ENCODE measurements at places on chromosomes 16 and 17. TPM values are rescaled to one million over a fixed set of nuclear protein-coding genes. Genes with fewer than 3 reads are reported as not detected.

The KRTAP1-5 gene
- total RNA-seq = not detected

The MYH2 gene
- total RNA-seq = not detected

The C17orf100 gene
- 0.91 TPM for total RNA-seq

The TMC7 gene
- 0.20 TPM for total RNA-seq

The MT1M gene
- total RNA-seq = 8.4 TPM

The CCL17 gene
- total RNA-seq = not detected

The KRT36 gene
- total RNA-seq = not detected

The CEMP1 gene
- total RNA-seq = 0.61 TPM

The PTX4 gene
- total RNA-seq = not detected

The AIPL1 gene
- not detected for total RNA-seq

The LYZL6 gene
- not detected for total RNA-seq

DNA sequence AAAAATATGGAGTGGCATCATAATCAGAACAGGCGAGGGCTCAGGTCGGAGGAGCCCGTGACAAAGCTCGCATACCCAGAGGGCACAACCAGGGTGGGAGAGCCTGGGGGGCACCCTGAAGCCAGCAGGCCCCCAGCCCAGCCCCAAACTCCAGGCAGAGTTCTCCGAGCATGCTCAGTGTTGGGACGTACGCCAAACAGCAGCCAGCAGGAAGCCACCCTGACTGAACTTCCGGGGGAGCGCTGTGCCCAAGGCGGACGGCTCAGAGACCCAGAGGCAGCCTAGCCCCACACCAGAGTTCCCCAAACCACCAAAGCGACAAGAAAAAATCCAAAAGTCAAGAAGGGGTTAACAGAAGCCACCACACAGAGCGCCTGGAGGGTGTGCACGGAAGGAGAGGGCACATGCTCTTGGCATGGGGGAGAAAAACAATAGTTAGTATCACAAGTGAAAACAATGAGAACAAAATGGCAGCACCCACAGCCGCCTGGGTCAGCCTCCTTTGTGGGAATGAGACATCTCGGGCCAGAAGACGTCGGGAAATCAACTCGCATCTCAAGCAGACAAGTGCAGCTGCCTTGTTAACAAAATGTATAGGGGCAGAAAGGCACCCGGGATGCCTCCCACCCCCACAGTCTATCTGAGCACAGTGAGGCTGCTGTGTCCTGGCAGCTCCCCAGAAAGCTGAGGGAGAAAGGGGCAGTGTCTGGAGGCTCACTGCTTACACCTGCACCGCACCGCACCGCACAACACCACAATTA is 11.9 kb downstream of the EXOC7 start:
- DNase-seq = no peak

- DNase-seq = no peak
Observed at GRCh38 chr16:67388191-67388590, 5.1 kb downstream of the TPPP3 start.

DNA sequence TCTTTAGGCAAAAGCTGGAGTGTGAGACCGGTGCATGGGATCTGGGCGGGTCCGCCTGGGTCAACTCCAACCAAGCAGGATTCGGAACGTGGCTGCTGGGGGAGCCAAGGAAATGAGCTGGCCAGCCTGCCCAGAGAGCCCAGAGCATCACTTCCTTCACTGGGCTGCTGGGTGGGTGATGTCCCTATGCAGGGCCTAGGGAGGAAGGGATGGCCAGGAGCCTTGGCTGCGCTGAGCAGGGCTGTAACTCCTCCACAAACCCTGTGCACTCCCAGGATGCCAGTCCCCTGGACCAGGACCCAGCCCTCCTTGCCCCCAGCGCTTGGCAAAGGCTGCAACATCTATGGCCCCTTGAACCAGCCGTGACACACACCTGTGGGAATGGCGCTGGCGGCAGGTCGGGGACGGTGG is 138.4 kb downstream of the RAB11FIP4 start:
- DNase-seq = no peak

GRCh38 chr17:65601145-65601544 is 39.7 kb upstream of the AXIN2 start:
- no peak for DNase-seq

DNA sequence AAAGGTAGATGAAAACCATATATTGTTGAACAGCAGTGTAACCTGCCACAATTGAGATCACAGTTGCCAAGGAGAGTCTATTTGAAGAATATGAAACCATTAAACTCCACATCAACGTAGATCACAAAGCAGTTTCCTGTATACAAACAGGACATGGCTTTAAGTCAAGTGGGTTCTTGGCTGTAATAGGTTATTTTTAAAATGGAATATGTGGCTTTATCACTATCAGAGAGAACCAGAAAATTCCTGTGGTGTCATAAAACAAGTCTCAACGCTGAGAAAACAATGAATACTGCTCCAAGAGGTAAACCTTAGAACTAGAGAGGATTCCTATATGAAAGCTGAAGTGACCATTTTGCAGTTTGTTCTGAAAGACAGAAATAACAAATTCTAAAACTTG is 999.7 kb downstream of the CDH11 start:
- no peak for DNase-seq

- DNase-seq = no peak
Observed at GRCh38 chr17:48732688-48733629, 4.4 kb upstream of the HOXB13 start.

DNA sequence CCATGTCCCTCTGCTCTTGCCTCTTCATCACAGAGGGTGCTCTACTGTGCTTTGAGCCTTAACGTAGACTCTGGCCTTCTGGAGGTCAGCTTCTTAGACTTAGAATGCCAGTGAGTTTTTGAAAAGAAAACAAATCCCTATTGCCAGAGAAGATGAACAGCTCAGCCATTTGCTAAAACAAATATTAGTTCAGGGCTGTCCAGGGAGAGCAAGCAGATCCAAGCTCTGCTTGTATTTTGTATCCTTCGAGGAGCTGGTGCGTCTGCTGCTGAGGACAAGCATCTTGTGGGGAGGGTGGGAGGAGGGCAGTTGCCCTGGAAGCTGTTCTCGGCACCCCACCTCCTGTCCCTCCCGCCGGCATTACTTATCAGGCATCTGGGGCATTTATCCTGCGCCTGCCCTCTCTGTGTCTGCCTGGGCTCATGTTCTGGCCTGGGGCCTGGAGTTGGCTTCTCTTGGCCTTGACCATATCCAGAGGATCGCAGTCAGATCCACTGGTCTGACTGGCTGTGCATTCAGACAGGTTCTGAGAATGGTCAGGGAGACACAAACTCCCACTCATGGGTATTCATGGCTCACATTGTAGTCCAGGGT is 173.1 kb upstream of the NLRP1 start:
- peak; percentile 44 for DNase-seq

DNA sequence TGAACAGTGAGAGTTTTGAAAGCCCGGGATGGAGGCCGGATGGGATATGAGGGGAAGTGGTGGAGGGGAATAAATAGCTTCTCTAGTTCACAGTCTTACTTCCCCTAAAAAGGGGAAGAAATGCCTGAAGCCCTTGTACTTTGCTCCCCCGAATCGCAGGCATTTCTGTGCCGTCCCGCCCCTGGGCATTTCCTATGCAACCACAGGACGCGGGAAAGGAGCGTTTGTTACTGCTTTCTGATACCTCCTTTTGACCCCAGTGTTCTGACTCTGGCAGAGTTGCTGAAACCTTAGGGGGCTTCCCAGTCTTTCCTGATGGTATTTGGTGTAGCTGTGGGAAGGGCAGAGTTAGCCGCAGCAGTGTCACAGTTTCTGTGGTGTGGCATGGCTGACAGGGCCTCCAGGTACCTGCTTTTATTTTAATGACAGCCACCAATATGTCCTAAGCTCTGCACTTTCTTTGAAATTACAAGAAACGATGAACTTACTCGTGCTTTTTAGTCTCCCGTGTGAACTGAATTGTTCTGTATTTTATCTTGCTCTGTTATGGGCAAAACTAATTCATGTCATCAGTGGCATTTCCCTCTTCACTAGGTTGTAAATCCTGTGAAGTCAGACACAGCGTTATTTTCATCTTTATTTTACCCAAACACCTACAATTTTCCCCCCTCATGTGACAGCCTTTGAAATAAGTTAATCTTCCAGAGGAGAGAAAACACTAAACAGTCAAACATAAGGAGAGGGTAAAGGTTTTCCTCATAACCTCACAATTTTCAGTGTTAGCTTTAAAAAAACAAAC is 27.1 kb downstream of the USP10 start:
- no peak for DNase-seq

DNA sequence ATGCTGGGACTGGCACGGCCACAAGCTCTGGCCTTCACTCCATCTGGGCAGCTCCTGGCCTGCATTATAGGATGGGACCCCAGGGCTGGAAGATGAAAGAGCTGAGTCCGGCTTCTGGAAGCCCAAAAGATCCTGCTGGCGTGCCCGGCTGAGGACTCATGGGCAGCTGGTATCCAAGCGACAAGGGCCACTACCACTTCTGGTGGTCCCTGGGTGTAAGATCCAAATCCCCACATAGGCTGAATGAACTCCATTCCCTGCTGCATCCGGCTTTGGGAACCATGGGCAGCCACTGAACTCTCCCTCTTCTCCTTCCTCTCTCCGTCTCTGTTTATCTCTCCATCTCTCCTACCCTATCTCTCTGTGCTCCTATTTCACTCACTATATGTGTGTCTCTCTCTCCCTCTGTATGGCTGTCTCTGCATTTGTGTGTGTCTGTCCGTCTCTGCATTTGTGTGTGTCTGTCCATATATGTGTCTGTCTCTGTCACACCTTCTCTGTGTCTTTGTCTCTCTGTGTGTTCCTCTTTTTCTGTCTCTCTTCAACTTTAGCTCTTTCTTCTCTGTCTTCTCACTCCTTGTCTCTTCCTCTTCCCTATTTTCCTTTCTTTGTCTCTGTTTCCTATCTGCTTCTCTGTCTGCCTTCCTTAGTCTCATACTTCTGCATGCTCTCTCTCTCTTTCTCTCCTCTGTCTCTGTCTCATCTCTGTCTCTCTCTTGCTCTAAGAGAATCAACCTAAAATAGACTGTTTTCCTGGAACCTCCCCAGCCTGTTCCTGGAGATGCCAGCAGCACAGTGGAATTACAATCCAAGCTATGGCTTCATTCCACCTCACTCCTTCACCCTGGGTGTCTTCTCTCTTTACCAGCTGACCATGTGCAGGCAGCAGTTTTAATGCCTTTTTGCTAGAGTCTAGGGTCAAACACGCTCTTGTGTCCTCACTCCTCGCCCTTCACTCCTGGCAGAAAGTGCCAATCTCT is 60.4 kb upstream of the IRX6 start:
- no peak for DNase-seq

GRCh38 chr17:28992185-28992584 is 13.6 kb downstream of the SEZ6 start:
- DNase-seq = no peak

- DNase-seq = no peak
Observed at GRCh38 chr17:81912441-81913309, 1.5 kb upstream of the PCYT2 start.

DNA sequence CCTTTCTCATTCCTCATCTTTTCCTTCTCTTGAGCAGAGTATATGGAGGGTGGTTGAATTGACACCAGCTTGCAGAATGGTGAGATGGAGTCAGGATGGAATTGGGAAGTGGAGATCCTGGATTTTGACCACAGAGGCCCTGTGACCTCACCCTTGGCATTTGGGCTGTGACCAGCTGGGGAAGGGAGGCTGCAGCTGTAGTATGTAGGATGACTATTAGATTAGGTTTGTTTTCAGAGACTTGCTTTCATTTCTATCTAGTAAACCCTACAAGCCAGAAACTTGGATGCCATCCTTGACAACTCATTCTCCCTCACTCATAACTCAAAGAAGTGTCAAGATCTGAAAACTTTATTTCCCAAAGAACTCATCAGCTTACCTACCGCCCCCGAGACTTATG is 5.9 kb downstream of the GNGT2 start:
- DNase-seq = no peak

GRCh38 chr16:29806641-29807425 is 504 bp downstream of the MAZ start:
- peak; percentile 71 for DNase-seq

DNA sequence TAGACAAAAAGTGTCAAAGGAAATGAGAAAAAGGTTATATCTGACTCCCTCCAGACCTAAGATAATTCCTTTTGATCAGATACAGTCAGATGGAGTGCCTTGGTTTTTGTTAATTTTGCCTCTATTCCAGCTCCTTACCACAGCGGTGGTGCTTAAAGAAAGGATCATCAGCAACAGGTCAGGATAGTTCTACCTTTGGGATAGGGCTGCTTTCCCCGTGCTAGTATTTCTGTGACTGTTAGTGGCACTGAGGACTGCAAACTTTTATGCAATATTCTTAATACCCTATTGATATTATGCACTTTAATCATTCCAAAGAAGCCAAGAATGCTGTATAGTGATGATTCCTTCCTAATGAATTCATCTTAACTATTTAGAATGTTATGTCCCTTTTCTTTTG is 24.5 kb downstream of the NQO1 start:
- DNase-seq = no peak

DNA sequence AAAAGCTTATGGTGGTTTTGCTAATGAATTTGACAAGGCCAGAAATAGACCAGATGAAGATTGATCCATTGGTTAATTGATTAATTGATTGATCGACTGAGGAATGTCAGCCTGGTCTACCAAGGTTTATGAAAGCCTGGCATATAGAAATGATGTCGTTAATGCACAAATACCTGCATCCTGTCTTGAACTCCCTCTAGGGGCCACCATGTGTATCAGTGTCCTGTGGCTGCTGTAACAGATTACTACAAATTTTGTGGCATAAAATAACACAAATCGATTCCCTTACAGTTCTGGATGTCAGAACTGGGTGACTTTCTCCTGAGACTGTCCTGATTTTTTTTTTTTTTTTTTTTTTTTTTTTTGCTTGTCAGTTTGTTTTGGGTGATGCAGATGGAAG is 553.2 kb downstream of the MAF start:
- no peak for DNase-seq

DNA sequence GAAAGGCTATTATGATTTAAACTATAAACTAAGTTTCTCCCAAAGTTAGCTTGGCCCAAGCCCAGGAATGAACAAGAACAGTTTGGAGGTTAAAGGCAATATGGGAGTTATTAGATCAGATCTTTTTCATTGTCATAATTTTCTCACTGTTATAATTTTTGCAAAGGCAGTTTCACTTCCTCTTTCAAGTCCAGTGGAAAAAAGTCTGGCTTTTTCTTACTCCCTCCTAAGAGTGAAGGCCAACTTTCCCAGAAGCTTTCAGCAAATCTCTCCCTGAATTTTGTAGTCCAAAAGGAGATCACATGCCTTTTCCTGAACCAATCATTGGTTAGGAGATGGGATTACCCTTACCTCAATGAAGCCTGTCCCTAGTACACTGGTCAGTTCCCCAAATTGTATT is 9.1 kb upstream of the BLMH start:
- no peak for DNase-seq

- DNase-seq = no peak
Observed at GRCh38 chr16:10325783-10326543, 59.9 kb upstream of the ATF7IP2 start.

- no peak for DNase-seq
Observed at GRCh38 chr17:60618854-60619526, 19.0 kb downstream of the PPM1D start.

- peak; percentile 93 for DNase-seq
Observed at GRCh38 chr17:41966463-41967140, at the start of gene CNP. Gene CNP (plus strand): TSS chr17:41966795. CDS start chr17:41966885, 90 bp downstream.

GRCh38 chr16:53084746-53085334 is 30.0 kb downstream of the CHD9 start:
- no peak for DNase-seq

GRCh38 chr17:41777574-41778188 is 8.8 kb downstream of the JUP start:
- peak; percentile 72 for DNase-seq
